ENCODE measurements at places on chromosomes 12 and 14.

- no peak overlapping the region for H3K4me3 ChIP-seq
- DNase-seq, result no peak
- no peak overlapping the region for H3K27ac ChIP-seq
- peaks cover 18% of the 10 kb centered on the region for H3K36me3 ChIP-seq
Observed at GRCh38 chr12:95674163-95674562, 116.4 kb downstream of the NTN4 start.

- H3K4me3 ChIP-seq, result no peak overlapping the region
- no peaks in the 10 kb centered on the region for H3K4me1 ChIP-seq
- no peaks in the 10 kb centered on the region for H3K27me3 ChIP-seq
- DNase-seq, result no peak
- H3K27ac ChIP-seq, result no peak overlapping the region
- H3K36me3 ChIP-seq, result peaks cover 28% of the 10 kb centered on the region
Observed at GRCh38 chr14:101977311-101978071, 13.1 kb downstream of the DYNC1H1 start.

DNA sequence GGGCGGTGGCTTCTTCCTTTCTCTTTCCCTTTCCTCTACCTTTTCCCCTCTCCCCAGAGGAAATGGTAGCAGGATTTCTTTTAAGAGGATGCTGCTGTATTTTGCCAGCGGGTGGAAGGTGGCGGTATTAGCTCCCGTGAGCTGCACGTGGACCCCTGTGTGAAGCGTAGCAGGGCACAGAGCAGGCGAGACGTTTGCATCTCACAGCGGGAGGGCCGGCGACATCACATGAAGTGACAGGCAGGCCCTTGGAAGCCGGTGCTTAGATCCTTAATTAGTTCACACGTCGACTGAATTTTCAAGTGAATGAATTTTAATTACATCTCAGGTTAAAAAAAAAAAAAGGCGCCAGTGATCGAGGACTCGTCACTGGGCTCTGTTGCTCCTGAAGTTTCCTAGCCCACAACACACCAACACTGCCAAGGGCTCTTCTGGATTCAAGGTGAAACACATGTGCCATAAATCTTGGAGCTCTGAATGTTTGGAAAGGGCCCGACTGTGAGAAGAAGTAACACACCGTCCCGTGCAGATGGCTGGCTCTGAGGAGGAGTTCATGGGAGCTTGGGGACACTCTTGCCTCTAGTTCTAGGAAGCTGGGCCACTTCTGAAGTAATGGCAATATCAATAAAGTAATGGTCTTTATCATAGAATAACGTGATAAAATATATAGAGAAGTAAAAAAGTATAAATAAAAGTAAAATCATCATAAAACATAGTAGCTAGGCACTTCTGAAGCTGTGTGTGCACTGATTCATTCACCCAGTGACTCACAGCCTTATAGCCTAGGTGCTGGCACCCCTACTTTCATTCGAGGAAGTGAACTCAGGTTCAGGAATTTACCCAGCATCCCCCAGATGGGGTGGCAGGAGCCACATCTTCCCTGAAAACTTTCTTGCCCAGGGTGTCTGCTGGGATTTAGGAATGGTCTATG, 75.3 kb downstream of the AACS start:
- no peaks in the 10 kb centered on the region for H3K27me3 ChIP-seq
- H3K4me3 ChIP-seq, result no peak overlapping the region
- H3K27ac ChIP-seq, result no peak overlapping the region

- H3K27ac ChIP-seq, result no peak overlapping the region
- H3K27me3 ChIP-seq, result no peaks in the 10 kb centered on the region
- H3K4me3 ChIP-seq, result no peak overlapping the region
- no peak for DNase-seq
- no peaks in the 10 kb centered on the region for H3K4me1 ChIP-seq
- H3K36me3 ChIP-seq, result no peaks in the 10 kb centered on the region
Observed at GRCh38 chr12:118455327-118455726, 79.0 kb downstream of the SUDS3 start.

DNA sequence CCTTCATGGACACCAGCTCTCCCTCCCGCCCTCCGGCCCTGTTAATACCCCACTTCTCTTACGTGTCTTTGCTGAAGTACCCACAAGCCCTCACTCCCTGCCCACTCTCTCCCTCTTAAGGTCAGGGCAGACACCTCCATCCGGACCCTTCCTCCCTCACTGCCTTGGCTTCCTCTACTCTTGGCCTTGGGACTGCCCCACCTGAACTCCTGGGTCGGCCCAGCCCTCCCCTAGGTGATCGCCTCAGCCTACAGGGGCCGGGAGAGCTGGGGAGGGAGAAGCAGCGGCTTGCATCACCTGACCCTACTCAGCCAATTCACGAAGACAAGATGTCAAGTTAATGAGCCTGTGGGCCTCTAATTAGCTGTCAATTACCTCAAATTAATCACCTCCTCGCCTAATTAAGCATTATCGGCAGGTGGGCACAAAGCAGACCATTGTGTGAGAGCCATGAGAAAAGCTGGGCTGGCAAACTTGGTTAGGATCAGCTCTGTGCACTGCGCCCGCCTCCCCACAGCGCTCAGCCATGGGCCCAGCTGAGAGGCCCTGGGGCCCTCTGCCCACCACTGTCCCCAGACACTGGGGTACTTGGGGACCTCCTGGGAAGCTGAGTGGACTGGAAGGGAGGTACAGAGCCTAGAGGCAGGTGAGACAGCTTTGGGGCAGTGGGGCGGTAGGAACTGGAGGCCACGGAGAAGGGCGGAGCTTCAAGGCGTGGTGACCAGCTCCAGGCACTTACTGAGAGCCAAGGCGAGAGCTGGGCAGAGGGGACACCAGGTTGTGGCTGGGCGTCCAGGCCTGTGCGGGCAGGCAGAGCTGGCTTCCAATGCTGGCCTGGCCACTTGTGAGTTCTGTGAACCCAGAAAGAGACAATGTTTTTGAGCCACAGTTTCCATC, 25.1 kb upstream of the VSX2 start:
- peaks cover 30% of the 10 kb centered on the region for H3K27me3 ChIP-seq
- peaks cover 13% of the 10 kb centered on the region for H3K4me1 ChIP-seq
- no peak overlapping the region for H3K4me3 ChIP-seq
- no peak overlapping the region for H3K27ac ChIP-seq
- no peak for DNase-seq
